ENCODE measurements at places on chromosomes 1 and 21.

DNA sequence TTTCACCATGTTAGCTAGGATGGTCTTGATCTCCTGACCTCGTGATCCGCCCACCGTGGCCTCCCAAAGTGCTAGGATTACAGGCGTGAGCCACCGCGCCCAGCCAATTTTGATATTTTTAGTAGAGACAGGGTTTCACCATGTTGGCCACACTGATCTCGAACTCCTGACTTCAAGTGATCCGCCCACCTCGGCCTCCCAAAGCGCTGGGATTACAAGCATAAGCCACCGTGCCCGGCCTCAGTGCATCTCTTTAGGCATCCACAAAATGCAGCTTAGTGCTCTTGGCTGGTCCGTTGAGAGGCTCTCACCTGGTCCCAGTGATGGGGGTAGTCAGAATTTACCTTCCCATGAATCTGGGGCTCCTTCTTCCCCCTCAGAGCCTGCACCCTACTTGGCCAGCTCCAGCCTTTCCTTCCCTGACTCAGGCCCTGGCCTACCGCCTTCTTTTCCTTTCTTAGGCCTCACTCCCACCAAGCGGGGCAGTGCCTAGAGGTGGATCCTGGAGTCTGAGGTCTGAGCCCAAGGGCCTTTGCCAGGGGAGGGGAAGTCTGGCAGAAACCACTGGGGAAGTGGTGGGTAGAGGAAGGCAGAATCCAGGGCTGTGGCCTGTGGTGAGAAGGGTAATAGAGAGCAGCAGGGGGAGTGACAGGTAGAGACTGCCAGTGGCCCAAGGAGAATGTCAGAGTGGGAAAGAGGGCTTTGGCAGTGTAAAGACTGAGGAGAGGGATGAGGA is 3.7 kb downstream of the LENEP start:
- no peak for DNase-seq

- no peak for DNase-seq
Observed at GRCh38 chr1:119742202-119742601, 26.5 kb downstream of the HMGCS2 start.

DNA sequence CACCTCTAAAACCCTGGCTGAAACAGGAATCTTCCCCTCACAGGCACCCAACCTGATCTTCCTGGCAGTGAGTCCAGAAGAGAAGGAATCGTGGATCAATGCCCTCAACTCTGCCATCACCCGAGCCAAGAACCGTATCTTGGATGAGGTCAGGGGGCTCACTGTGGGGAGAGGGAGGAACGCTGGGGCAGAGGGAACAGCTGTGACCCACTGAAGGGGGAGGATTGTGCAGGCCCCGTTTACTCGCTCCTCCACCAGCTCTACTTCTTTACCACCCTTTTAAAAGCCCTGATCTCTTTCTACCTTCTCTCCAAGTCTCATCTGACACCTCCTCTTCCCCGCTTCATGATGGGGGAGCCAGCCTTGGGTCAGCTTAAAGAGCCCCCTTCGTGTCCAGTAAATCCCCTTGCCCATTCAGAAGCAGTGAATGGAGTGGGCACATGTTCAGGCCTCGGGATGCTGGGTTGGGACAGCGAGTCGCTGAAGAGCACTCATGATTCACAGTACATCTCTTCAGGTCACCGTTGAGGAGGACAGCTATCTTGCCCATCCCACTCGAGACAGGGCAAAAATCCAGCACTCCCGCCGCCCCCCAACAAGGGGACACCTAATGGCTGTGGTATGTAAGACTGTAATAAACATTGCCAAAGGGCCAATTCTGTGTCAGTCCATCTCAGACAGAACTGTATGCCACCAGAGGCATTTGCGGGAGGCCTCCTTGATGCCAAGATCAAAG is 7.3 kb downstream of the PLEKHO1 start:
- DNase-seq, result no peak

- DNase-seq, result no peak
Observed at GRCh38 chr1:55955016-55955621, 624.2 kb downstream of the PLPP3 start.

GRCh38 chr1:236706183-236706582 is 19.9 kb downstream of the ACTN2 start:
- no peak for DNase-seq
